Stimulated activated CD4-positive, alpha-beta T cell treated with anti-CD3 and anti-CD28 coated beads, Interleukin-1b, Interleukin-23, amount 100 ng/mL, for 24 hours (primary cell): ENCODE measurements at places on chromosomes 4 and X.

DNA sequence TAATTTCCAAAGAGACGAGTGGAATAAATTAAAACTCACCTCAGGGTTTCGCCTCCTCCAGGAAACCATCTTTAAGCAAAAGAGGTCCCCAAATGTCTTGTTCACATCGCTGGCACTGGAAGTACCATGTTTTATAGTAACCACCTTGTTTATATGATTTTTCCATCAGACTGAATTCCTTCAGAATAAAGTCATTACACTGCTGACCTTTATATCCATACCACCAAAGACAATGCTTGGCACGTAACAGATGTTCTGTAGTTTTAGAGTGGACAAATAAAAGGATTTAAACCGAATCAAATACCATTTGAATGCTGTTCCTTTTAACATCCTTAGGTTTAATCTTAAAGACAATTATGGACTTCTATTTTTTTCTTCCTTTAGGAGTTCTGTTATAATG lies 4.7 kb downstream of the NUDT6 start:
- no peak for DNase-seq

GRCh38 chr4:23937173-23937572 lies 47.3 kb upstream of the PPARGC1A start:
- no peak for DNase-seq

- no peak for DNase-seq
Observed at GRCh38 chrX:130705591-130705990, 197.4 kb downstream of the ENOX2 start.

DNA sequence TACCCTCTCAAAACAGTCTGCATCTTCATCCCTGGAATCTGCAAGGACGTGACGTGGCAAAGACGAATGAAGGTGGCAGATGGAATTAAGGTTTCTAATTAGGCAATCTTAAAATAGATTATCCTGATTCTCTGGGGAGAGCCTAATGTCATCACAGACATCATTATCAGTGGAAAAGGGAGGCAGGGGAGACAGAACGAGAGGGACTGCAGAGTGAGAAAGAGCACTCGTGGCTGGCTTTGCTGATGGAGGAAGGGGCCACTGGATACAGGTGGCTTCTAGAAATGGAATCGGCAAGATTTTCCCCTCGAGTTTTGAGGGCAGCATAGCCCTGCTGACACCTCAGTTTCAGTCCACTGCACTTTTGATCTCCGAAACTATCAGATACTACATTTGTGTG lies 110.6 kb downstream of the ASMT start:
- no peak for DNase-seq

DNA sequence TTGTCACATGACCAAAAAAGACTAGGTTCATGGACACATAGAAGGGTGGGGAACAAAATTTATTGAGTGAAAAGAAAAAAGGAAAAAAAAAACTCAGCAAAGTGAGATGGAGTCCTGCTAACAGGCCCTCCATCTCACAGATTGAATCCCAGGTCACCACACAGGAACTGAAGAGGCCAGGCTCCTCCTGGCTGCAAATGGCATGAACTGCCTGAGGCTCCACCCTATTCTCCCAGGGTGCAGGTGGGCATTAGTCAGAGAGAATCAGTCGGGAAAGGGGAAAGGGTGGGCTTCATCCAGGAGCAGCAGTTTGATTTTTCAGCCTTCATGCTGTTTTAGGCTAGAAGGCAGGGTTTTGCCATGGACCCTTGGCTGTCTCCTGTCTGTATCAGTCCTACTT lies 128.5 kb upstream of the GRID2 start:
- no peak for DNase-seq

DNA sequence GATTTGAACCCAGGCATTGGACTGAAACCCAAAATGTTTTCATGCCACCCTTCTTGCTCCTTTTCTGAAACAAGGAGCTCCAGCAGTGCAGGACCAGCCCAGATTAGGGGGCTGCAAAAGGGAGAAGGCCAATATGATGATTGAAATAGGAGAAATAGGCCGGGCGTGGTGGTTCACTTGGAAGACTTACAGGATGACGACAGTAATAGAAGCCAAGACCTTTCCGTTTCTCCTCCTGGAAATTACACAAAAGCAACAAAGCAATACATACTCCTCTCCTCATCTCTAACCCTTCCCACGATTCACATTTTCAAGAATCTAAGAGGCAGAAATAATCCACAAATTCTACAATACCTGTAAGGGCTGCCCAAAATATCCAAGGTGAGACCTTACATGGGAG lies 90.8 kb downstream of the ANAPC4 start:
- DNase-seq, result no peak

DNA sequence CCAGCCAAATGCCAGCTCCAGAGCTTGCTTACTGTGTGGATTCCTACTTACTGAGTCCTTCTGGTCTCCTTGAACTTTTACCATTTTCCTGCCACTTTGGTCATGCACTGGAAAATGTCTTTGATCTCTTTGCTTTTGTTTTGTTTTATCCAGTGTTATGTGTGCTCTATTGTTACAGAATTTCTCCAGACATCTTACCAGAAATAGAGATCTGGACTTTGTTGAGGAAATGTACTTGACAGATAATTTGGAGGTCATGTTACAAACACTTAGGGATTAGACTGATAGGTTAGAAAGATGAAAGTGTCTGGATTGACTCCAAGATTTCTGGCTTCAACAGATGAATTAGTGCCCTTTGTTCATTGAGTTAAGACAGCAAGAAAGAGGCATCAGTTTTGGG lies 5.7 kb upstream of the ZNF330 start:
- DNase-seq, result no peak

- no peak for DNase-seq
Observed at GRCh38 chr4:84651499-84651898, 68.6 kb downstream of the CDS1 start.

DNA sequence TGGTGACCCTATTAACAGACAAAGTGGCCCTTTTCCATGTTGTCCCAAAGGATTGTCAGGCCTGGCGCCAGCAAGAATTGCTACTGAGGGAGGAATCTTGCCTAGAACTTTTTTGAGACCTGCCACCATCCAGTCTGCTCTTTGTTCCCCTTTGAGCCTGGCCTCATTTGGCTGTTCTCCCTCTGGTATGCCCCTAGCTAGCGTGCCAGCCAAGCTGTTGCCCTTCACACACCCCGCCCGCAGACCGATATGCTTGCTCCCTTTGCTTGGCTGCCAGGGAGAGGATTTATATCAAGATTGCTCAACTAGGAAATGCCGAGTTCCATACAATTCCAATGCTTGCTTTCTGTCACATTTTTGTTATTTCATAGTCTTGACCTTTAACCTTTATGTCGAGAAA lies 24.4 kb downstream of the IGSF1 start:
- no peak for DNase-seq

- DNase-seq, result no peak
Observed at GRCh38 chrX:147733369-147733768, 178.3 kb upstream of the FMR1 start.
